Natural killer cell (primary cell): ENCODE measurements at places on chromosomes 2 and 18. TPM values are rescaled to one million over a fixed set of nuclear protein-coding genes. Genes with fewer than 3 reads are reported as not detected.

The ACADL gene
- not detected for total RNA-seq

The RTP5 gene
- total RNA-seq = 0.68 TPM

The PLB1 gene
- 1.7 TPM for total RNA-seq

The CXCR1 gene
- 19.2 TPM for total RNA-seq

The MPP4 gene
- total RNA-seq = 0.15 TPM

The MC5R gene
- total RNA-seq = not detected

The REG3G gene
- total RNA-seq = not detected

The C1D gene
- total RNA-seq = 21.5 TPM

GRCh38 chr2:233481368-233482142 is 85.0 kb downstream of the USP40 start:
- no peak for DNase-seq

- no peak for DNase-seq
These were observed 37.2 kb downstream of the SOX11 start for GRCh38 chr2:5729416-5729815.

- DNase-seq = peak; percentile 38
These were observed 3.2 kb upstream of the DDX1 start for GRCh38 chr2:15588329-15588919.

GRCh38 chr2:152036611-152037469 is 62.0 kb downstream of the CACNB4 start:
- DNase-seq = peak; percentile 74

GRCh38 chr18:76766429-76766828 is 55.9 kb upstream of the ZNF236 start:
- no peak for DNase-seq

DNA sequence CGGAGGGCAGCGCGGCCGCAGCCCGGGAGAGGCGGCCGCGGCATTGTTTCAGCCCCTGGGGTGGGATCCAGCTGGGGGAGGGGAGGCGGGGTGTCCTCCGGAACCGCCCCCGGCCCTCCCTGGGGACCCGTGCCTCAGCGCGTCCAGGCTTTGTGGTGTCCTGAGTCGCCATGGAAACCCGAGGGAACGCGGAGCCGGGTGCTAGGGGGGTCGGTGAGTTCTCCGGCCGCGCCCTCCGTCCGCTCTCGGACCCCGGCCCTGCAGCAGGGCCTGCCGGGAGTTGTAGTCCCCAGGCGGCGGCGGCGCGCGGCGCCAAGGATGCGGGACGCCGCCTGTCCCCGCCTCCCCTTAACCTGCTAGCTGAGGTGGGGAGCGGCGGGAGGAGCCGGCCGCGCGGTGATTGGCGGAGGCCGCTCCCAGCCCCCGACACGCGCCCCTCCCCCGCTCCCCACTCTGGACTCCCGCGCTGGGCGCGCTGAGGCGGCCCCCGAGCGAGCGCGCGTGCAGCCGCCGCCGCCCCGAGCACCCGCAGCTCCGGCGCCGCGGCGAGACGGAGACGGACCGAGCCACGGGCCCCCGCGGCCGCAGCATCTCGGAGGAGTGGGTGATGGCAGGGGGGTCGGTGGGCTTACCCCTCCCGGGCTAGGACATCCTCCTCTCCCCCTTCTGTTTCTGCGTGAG is at the start of gene DPYSL5:
Gene DPYSL5 (plus strand): TSS at position 478 of the 681 bp plus-strand sequence. CDS start 50,368 bp downstream, outside the sequence.
- DNase-seq = peak; percentile 28

- DNase-seq = no peak
These were observed 437.6 kb downstream of the DLGAP1 start for GRCh38 chr18:4017480-4017879.

- peak; percentile 89 for DNase-seq
These were observed at the start of gene CMPK2 for GRCh38 chr2:6865346-6866274. CMPK2 (minus strand) TSS chr2:6865907; CDS start chr2:6865696, 211 bp downstream.

GRCh38 chr2:202054679-202055078 is 18.4 kb upstream of the KIAA2012 start:
- no peak for DNase-seq

DNA sequence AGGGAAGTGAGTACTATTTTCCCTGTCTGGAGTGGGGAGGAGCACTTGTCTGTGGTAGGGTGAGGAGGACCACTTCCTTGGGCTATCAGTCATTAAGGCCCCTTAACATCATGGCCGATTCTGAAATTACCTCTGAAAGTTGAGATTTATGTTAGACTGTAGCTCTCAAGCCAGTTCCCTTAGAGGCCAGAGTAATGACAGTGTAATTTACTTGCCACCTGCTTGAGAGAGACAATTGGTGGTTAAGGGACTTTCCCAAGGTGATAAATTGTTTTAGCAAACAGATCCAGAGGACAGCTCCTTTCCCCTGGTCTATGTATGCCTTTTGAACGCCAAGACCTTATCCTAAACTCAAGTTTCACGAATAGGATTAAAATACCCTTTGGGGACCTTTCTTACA is 56.1 kb downstream of the NEDD4L start:
- no peak for DNase-seq

- no peak for DNase-seq
These were observed 108.2 kb downstream of the GALNT1 start for GRCh38 chr18:35689728-35690127.

GRCh38 chr2:74391209-74391579 is 11.1 kb upstream of the DCTN1 start:
- no peak for DNase-seq

GRCh38 chr2:150549381-150549780 is 61.9 kb upstream of the RND3 start:
- no peak for DNase-seq

GRCh38 chr18:48678237-48679115 is 139.6 kb downstream of the CTIF start:
- no peak for DNase-seq

DNA sequence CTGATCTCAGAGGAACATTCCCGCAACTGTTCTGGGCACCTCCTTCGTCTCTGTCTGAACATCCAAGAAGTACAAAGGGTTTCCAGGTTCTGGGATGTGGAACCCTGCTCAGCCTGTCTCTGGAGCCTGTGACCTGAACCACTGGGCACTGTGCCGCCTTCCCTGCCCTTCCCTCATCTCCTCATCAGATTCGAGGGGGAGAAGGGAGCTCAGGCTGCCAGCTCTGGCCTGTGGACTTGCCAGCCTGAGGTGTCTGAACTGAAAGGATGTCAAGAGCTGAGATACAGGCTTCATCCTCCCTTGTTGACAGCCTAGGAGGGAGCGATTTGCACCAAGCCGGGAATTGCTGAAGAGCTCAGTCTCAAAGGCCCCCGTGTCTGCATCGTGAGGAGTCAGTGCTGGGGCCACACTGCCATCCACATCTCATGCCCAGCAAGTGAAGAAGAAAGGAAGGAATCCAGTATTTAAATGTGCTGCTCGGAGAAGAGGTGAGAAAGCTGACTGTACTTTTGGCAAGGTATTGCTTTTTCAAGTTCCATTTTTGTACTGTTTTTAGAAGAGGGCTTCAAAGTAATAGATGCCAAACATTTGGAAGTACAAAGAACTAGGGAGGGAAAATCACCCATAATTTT is 12.6 kb downstream of the NEU2 start:
- no peak for DNase-seq

DNA sequence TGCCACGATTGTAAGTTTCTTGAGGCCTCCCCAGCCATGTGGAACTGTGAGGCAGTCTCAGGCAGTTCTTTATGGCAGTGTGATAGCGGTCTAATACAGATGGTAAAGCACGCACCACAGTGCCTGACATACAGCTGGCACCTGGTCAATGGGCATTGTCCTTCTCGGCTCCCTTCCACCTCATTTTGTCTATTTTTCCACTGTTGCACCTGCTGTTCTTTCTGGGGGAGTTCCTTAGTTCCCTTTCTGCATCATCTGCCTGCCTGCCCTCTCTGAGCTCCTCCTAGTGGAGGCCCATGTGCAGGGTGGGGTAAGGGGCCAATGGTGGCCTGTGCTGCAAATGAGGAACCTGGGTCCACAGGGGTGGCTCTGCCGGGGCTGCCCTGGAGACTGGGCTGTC is 157.6 kb downstream of the LPIN1 start:
- no peak for DNase-seq

- DNase-seq = no peak
These were observed 107.6 kb downstream of the SETBP1 start for GRCh38 chr18:44788334-44788733.
